ENCODE measurements at places on chromosomes 11 and 22. TPM values are rescaled to one million over a fixed set of nuclear protein-coding genes. Genes with fewer than 3 reads are reported as not detected.

GRCh38 chr22:50612528-50613221 is 12.1 kb downstream of the MAPK8IP2 start:
- DNase-seq: peak; percentile 87

- DNase-seq: no peak
Measured at GRCh38 chr11:68973219-68973618, 7.6 kb downstream of the MRGPRD start.

GRCh38 chr22:36329254-36330078 is 58.3 kb downstream of the MYH9 start:
- peak; percentile 56 for DNase-seq

- DNase-seq: no peak
Measured at GRCh38 chr11:44631831-44632230, 66.4 kb downstream of the CD82 start.

The MAPK8IP2 gene
- total RNA-seq: 0.47 TPM

- DNase-seq: no peak
Measured at GRCh38 chr11:95138448-95138847, 48.8 kb downstream of the ENDOD1 start.

DNA sequence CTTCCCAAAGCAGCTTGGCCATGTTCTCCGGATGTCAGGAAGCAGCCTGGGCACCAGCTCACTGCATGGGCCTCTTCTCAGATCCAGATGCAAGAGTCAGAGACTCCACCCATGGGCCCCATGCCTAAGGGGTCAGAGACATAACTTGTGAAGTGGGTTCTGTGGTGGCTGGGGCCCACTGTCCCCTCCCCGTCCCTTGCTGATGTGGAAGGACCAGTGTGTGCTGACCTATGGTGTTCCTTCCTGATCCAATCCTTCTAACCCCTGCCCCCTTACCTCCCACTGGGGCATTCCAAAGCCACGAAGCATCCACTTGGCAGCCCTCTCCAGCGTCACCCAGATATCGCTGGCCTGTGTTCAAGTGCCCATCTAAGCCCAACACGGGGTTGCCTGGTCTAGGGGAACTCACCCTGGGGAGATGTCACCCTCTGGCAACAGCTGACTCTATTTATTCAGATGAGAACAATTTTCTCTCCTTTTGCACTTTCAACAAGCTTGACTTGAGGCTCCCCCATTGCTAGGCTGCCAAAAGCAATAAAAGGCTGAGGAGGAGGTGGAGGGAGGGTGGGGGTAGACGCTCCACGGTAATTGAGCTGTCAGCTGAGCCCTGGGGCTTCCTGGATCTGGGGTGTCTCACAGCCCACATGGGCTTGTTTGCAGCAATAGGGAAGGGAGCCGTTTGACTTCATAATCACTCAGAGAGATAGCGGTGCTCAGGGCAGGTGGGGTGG is 158.5 kb downstream of the ADAMTS15 start:
- no peak for DNase-seq

The ZBTB16 gene
- total RNA-seq: 0.18 TPM

The TENM4 gene
- total RNA-seq: 0.92 TPM

- no peak for DNase-seq
Measured at GRCh38 chr11:8055091-8055835, 25.7 kb upstream of the TUB start.

DNA sequence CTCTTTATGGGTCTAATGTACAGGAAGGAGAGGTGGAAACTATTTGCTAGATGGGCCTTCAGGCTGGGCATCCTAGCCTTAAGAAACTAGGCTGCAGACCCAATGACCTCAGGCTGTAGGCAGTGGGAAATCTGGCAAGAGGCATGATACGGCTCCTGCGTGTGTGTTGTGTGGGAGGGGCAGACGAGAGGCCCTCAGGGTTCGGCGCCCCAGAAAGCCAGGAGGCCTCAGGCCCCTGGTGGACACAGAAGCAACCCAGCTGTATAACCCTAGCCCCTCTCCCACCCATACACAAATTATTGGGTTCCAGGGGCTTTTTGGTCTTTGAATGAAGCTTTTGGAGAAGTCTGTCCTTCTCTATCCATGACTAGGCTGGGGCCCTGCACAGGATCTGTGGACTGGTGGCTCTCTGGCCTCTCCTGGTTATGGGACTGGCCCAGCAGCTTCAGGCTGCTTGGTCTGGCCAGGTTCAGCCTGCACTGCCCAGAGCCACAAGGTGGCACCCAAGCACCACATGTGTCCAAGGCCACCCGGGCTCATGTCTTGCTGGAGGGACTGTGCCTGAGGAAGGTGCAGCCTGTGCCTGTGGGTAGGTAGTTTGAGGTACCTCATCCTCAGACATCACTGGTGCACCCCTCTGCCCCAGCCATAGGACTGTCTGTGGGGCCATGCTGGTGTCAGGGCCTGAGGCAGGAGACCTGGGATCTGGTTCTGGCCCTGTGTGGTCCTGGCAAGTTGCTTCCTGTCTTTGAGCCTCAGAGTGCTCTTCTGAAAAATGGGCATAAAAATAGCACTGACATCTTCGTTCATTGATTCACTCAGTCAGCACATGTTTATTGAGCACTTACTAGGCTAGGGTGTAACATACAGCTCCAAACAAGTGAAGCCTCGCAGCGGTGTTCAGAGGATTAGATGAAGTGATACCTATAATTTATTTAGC is 87.5 kb downstream of the RRM1 start:
- peak; percentile 69 for DNase-seq

DNA sequence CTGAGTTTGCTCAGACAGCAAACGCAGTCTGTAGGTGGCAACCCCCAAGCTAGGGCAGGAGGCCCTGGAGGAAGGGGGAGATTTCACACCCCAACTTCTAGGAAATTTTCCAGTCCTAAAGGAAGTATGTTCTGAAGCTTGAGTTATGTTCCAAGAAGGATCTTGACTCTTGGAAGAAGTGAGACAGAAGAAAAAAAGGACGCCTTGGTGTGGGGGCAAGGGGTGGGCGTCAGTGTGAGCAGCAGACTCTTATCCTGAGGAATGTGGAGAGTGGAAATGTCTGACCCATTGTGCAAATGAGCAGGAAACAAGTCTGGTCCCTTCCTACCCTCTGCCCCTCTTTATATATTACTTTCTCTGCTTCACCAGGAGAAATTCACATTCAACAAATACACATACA is 368.5 kb upstream of the NARS2 start:
- DNase-seq: no peak

The NFRKB gene
- total RNA-seq: 42.6 TPM

DNA sequence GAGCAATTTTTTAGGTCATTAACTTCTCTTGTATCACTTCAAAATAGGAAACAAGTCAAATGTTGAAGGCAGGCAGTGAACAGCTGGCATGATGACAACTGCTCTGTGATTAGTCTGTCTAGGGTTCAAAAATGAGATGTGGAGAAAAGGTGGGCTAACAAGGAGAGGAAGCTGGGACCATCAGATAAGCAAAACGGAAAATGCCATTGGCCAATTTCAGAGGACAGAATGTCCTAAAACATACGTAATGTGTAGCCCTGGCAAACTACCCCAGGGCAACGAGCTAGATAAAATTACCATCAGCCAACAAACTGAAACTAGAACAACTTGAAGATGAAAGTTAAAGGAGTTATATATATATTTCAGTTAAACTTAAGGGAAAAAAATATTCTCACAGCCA is 93.2 kb downstream of the RELT start:
- DNase-seq: no peak

- no peak for DNase-seq
Measured at GRCh38 chr11:47607380-47607779, 13.2 kb upstream of the C1QTNF4 start.

- no peak for DNase-seq
Measured at GRCh38 chr22:45531441-45532234, 29.0 kb downstream of the FBLN1 start.

GRCh38 chr22:43600265-43600664 is 188.5 kb downstream of the MPPED1 start:
- no peak for DNase-seq

DNA sequence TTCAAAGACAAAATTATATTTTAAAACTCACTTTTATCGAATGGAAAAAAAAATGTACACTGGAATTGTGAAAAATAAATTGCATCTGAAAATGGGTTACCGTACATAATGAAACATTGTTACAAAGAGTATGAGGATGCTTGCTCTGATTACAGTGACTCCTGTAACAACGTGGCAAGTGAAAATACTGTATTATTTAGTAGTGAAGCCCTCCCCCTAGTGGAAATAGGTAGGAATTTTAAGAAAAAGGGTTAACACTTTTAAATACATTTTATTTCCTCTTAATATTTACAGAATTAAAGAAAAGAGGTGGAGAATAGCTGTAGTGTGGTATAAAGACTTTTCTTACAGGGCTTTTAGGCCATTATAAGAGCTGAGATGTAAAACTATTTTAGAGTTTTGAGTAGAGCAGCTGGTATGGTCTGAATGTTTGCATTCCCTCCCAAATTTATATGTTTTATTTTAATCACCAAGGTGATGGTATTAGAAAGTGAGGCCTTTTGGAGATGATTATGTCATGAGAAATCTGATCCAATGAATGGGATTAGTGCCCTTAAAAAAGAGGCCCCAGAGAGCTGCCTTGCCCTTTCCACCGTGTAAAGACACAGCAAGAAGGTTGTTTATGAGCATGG is 25.2 kb downstream of the FAM76B start:
- DNase-seq: peak; percentile 65

DNA sequence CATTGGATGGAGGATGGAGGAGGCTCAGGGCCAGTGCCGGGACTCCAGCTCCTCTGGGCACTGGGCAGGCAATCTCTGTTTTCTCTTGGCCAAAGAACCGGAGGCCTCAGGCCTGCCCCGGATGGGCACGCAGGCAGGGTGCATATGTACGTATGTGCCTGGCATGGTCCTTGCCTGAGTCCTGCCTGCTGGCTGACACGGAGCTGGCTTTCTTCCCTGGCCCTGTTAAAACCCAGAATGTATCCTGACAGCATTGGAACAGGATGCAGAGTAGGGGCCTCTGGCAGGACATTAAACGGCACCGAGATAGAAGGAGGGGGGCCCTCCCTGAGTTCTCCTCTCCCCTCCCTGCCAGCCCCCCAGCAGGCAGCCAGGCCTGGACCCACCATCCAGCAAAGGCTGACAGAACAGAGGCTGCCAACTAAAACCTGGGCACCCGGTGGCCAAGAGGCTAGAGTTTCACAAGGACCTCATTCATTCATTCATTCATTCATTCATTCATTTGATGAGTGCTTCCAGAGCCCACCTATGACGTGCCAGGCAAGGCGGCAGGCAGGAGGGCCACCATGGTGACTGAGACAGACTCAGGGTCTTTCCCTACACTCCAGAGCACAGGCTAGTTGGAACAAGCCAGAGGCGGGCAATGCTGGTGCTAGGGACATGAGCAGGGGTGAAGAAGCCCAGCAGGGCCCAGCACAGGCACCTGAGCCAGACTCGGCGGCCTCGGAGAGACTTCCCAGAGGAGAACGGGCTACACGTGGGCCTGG is 28.8 kb downstream of the FLRT1 start:
- no peak for DNase-seq

- DNase-seq: peak; percentile 71
Measured at GRCh38 chr11:73384872-73385689, 8.9 kb downstream of the RELT start.

The GGTLC3 gene
- total RNA-seq: not detected

- DNase-seq: no peak
Measured at GRCh38 chr11:86991341-86991740, 36.1 kb upstream of the FZD4 start.

DNA sequence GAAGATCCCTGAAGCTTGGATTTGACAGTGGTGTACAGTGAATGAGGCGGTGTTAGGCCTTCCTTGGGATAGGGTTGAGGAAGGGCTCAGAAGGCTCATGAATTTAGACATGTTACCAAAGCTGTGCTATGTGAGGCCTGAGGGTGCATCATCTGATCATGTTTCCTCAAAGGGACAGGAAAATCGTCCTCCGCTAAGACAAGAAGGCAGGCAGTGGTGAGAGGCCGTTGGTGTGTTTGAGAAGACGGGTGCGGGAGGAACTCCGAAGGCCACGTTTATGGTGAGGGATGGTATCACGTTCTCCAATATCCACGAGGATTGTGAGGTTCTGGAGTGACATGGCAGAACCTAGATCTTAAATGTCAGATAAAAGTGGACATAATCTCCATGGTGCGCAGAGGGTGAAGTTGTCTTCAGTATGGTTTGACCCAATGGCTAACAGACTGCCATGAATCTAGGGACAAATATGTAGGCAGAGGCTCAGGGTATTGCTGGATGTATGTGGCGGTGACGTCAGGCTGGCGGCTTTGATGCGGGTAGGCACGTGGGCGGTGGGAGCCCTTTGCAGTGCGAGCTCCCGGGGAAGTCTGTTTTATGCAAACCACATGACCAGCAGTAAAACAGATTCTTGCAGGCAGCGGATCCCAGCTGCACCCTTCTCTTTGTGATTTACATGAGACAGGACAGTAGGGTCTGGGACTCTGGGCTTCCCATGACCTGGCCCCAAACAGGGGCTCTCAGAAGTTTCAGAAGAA is 242.3 kb upstream of the B3GAT1 start:
- no peak for DNase-seq

GRCh38 chr11:76069001-76069400 is 137.3 kb downstream of the WNT11 start:
- no peak for DNase-seq

DNA sequence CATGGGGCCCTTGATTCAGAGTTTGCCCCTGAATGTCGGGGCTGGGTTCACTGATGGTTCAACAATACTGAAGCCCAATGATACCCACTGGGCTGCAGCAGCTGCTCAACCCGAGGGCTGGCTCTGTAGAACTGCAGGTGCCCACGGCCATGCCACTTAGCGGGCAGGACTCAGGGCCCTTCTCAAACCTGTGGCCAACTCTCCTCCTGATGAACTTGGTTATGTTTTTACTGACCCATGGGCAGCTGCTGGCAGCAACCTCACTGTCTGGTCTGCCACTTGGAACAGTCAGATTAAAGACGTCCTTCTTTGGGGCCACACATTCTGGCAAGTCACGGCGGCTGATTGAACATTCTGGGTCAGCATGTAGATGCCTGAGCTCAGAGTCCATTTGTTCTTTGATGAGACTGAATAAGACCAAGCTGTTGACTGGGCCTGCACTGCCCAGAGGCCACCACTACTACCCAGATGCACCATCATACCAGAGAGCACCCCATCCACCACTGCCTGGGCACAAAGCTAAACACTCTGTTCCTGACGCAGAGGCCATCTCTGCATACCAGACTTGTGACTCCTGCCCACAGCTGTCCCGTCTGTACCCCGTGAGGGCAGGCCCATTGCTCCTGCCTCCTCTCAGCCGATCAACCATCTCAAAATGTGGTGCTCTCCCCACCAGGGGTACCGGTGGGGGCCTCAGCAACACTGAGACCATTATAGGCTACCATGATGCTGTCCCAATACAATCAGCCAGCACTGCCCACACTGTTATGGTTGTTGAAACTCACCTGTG is 67.8 kb downstream of the SHANK2 start:
- DNase-seq: no peak

The KRTAP5-7 gene
- total RNA-seq: not detected

- DNase-seq: no peak
Measured at GRCh38 chr11:81970886-81971285, 762.8 kb downstream of the FAM181B start.

- no peak for DNase-seq
Measured at GRCh38 chr11:13047884-13048283, 38.8 kb downstream of the RASSF10 start.

Data from K562 (cell line).